GF-D8 (cell line): ENCODE measurements at places on chromosomes 5 and 9.
A peak's percentile ranks its signal among the peaks of the same experiment; 100 is the strongest.

- DNase-seq, result no peak
These were observed 74.7 kb downstream of the LNPEP start for GRCh38 chr5:97010606-97011005.

GRCh38 chr5:172758077-172758833 is 12.7 kb downstream of the DUSP1 start:
- DNase-seq, result no peak

GRCh38 chr5:9545136-9545991 is 511 bp downstream of the SEMA5A start:
- DNase-seq, result no peak

GRCh38 chr5:139082813-139083498 is 115.2 kb downstream of the SIL1 start:
- DNase-seq, result no peak

- DNase-seq, result no peak
These were observed 1.0 kb downstream of the EGR1 start for GRCh38 chr5:138466125-138466899.

DNA sequence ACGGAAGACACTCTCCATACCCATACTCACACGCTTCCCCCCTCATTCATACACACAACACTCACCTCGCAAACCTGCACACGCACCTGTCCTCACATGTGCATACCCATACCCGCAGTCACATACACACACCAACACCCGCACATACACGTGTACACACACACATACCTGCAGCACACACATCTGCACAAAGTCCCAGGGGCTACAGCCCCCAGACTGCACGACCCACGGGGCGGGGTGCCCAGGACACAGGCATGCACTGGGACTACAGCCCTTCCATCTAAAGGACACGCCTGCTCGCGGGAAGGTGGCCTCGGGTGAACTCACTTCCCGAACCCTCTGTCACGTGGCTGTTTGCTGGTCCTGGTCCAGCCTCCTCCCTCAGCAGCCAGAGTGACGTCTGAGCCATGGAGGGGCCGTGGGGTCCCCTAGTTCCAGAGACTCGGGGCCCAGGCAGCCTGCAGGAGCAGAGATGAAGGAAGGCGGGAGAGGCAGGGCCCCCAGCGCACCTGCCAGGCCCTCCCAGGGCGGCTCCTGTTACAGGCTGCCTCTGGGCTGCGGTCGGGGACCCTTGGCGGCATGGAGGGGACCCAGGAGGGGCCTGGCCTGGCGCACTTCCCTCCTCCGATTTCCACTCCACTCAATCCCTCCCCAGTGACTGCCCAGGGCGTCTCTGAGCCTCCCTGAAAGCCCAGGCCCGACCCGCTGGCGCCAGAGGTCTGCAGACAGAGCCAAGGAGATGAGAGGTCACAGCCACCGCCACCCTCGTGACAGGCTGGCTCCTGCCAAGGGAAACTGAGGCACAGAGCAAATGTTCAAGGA is 8.1 kb downstream of the SLC12A7 start:
- DNase-seq, result no peak

DNA sequence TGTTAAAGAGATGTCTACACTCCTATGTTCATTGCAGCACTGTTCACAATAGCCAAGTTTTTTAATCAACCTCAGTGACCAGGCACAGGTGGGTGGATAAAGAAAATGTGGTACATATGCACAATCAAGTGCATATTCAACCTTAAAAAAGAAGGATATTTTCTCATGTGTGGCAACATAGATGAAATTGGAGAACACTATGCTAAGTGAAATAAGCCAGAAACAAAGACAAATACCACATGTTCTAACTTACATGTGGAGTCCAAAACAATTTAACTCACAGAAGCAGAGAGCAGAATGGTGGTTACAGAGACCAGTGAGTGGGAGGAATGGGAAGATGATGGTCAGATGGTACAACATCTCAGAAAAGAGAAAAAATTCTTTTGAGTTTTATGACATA is 31.8 kb downstream of the ANXA1 start:
- DNase-seq, result no peak

GRCh38 chr9:95425910-95426551 is 90.7 kb downstream of the PTCH1 start:
- no peak for DNase-seq

DNA sequence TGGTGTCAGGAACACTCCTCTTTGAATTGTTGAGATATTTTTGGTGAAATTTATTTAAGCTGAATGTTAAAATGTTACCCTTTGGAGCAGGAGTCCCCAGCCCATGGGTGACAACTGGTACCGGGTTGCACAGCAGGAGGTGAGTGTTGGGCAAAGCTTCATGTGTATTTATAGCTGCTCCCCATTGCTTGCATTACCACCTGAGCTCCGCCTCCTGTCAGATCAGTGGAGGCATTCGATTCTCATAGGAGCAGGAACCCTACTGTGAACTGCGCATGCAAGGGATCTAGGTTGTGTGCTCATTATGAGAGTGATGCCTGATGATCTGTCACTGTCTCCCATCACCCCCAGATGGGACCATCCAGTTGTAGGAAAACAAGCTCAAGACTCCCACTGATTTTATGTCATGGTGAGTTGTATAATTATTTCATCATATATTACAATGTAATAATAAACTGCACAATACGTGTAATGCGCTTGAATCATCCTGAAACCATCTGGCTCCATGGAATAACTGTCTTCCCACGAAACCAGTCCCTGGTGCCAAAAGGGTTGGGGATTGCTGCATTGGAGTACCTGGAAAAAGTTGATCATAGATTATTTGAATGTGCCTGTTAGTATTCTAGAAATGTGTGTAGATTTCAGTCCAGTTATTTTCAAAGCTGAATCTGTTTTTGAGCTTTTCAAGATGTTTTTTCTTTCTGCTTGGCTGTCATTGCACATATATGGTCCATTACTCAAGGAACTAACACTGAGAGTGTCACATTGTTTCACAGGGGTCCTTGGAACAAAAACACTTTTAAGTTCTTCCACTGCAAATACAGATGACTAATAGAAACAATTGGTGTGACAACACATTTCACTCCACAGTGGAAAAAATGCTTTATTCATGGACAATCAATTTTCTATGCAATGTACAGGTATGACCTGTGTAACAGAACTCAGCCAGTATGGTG is 104.6 kb upstream of the TNFAIP8 start:
- no peak for DNase-seq

DNA sequence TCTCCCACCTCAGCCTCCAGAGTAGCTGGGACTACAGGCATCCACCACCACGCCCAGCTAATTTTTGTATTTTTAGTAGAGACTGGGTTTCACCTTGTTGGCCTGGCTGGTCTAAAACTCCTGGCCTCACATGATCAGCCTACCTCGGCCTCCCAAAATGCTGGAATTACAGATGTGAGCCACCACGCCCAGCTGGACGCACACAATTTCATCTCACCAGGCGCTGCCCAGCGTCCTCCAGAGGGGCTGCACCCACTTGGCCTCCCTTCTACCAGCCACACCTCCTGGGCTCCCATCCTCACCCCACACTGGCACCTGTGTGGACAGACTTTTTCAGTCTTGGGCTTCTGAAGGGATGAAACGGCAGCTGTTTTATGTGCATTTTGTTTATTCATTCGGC is 3.8 kb upstream of the EXOC3 start:
- DNase-seq, result no peak

GRCh38 chr9:124297551-124297901 is 39.8 kb downstream of the NEK6 start:
- no peak for DNase-seq

GRCh38 chr9:19371942-19372341 is 8.1 kb downstream of the RPS6 start:
- DNase-seq, result no peak

DNA sequence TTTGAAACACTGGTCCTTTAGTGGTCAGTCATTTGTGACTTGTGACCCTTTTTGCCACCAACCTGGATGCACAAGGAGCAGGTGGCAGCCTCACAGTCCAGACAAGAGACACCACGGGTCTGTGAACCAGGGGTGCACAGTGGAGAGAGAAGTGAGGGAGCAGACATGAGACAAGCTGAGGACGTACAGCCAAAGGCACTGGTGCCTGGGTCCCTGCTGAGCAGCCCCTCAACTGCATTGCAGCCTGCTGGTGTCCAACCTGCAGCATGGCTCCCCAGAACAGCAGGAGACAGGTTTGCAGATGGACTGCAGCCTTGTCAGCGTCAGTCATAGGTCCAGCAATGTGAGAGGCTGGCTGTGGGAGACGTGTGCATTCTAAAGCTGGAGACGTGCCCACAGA is 124.2 kb upstream of the FSTL4 start:
- DNase-seq, result no peak

GRCh38 chr9:68832861-68833518 is 128.0 kb downstream of the PIP5K1B start:
- no peak for DNase-seq

- no peak for DNase-seq
These were observed 35.5 kb downstream of the CAMK4 start for GRCh38 chr5:111259636-111260035.

- peak; percentile 97 for DNase-seq
These were observed 142.6 kb upstream of the LMX1B start for GRCh38 chr9:126471084-126471624.

DNA sequence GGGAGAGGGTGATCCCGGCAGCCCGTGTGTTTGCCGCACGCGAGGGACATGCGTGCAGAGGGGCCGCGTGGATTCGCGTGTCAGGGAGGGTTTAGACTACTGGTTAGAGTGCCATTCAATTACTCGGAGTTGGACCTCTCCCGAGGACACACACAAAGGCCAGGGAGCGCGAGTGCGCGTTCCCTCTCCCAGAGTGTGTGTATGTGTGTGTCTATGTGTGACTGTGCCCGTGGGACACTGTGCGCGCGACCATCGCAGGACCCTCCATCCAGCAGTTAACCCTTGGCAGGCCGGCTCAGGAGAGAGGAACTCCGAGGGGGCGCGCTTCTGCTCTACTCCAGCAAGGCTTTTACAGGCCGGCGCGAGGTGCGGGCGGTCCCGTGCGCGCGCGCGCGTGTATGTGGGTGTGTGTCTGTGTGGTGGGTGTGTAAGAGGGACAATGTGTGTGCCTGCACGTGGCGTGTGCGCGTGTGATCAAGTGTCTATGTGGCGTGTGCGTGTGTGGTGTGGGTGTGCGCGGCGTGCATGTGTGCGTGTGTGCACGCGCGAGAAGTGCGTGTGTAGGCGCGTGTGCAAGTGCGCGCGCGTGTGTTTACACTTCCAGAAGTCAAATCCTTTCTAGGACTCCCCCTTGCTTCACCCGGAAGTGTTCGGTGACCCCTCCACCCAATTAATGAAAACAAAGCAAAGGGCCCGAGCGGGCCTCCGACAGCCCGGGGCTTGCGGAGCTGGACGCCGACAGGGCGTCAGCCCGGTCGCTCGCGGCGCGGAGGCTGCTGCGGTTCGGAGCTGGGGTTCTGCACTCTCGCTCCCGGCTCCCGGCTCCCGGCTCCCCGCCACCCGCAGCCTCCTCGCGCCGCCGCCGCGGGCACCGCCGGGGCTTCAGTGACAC is 75.3 kb upstream of the TBCA start:
- no peak for DNase-seq

DNA sequence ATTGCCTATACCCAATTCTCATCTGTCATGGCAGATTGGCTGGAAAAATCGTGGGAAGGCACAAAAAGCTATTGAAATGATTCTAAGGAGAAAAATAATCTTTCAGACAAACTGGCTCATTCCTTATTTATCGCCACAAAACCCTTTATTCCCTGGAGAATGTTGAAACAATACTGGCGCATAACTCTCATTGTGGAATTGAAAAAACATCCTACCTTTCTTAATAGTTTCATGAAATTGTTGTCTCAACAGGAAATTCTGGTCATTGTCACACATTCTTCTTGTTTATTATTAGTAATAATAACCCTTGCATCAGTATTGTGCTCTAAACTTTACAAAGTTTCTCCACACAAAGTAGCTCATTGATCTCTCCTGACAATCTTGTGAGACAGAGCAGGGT is 48.9 kb upstream of the COL15A1 start:
- DNase-seq, result no peak

GRCh38 chr5:180589771-180590542 is 1.3 kb downstream of the SCGB3A1 start:
- no peak for DNase-seq

DNA sequence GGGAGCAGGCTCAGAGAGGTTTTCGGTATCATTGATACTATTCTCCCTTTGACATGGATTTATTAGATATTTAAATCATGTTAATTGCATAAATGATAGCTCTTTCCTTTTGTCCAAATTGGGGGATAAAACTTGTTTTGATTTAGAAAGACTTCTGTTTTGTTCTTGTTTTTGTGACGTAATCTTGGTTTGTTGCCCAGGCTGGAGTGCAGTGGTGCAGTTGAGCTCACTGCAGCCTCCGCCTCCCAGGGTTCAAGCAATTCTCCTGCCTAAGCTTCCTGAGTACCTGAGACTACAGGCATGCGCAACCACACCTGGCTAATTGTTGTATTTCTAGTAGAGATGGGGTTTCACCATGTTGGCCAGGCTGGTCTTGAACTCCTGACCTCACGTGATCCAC is 7.1 kb downstream of the MAT2B start:
- no peak for DNase-seq

DNA sequence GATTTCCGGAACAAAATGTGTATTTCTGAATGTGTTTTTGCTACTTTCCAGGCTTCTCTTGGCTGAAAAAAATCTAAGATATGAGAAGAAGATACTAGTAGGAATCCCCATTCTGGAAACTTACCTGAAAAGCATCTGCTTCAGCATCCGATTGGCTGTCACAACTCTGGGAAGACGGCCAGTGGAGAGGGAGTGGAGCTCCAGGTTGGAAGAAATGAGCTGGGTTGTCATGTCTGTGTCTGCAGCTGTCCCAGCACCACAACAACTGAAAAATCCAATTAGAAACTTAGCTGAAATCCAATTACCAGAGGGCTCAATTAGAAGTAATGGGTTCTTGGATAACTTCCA is 3.0 kb downstream of the PSMB7 start:
- no peak for DNase-seq

DNA sequence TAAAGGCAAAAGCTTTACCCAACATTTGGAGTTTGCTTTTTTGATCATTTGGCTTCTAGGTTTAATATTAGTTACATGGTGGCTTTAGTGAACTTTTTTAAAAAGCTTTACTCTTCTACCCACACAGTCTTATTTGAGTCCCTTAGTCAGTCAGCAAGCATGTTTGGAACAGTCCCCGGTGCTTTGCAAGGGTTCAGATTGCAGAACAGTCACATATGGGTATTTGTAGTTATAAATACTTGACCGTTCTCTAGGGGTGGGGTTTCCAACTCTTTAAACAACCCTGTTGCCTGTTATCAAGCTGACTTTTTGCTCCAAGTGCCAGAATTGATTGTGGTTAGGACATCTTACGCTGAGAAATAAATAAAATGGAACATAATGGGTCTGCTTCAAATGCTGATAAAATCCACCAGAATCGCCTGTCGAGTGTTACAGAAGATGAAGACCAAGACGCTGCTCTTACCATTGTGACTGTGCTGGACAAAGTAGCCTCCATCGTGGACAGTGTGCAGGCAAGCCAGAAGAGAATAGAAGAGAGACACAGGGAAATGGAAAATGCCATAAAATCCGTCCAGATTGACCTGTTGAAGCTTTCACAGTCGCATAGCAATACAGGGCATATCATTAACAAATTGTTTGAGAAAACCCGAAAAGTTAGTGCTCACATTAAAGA is at the start of gene CAVIN4:
TSS of gene CAVIN4 (plus strand) at position 304 of the 673 bp plus-strand sequence. CDS start at position 369, 65 bp downstream.
- DNase-seq, result no peak

DNA sequence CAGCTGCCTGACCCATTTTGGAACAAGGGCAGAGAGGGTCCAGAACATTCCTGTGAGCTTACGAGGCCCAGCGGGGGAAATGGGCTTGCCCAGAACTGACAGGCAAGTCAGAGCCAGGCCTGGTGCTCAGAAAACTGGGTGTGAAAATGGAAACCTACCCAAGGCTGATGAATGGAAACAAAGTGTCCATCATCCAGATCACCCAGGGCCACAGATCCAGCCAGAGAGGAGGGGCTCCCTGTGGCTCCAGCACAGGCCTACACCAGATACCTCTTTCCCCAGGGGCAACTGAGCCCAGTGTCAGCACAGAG is 3.1 kb downstream of the CLTB start:
- DNase-seq, result no peak

- DNase-seq, result no peak
These were observed 36.7 kb upstream of the HMHB1 start for GRCh38 chr5:143775258-143775657.
